NCI-H69 (cell line): ENCODE measurements at places on chromosomes 2 and 18.

DNA sequence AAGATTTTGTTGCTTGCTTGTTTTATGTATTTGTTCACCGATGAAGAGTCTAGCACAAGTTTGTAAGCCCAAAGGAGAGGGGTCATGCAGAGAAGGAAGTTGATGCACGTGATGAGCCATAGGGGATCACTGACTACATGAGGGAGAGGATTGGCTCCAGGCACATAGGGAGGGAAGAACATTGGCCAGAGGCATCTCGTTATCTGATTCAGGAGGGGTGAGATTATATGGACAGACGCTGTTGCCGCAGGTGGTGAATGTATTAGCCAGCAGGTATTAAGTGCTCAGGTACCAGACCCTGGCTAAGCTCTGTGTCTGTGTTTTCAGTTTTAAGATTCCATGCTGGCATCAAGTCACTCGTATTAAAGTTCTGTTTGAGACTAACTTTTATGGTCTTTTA, 91.8 kb upstream of the CHST9 start:
- peak; percentile 92 for DNase-seq

DNA sequence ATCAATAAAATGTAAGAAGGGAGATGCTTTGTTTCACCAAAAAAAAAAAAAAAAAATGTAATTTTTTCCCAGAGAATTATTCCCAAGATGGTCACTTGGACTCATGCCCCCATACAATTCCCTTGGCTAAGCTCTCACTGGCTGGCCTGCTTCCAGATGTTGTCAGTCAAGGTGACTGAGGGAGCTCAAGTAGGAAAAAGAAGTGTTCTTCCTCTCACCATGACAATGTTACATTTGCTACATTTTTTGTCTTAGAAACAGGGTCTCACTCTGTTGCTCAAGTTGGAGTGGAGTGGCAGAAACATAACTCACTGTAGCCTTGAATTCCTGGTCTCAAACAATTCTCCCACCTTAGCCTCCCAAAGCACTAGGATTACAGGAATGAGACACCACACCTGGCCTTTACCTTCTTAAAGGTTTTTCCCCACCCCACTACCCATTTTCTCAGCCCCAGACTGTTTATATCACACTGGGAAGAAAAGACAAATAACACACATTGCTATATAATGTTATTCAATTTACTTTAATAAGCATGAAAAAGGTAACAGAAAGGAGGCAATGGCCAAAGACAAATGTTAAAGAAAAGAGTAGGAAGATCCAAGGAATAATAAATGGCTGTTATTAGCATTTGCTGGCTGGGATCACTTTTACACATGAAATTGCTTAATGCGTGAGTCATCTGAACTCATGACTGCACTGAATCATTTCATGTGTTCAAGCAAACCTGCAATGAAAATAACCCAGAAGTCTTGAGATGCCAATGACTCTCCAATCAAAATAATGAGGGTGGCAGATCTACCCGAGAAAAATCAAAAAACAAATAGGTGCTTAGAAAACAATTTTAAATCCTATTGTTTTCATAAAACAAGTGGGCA, 45.2 kb downstream of the ACVR1 start:
- DNase-seq = peak; percentile 7

- DNase-seq = no peak
These were observed 107.1 kb upstream of the STK17B start for GRCh38 chr2:196278491-196278911.

- no peak for DNase-seq
These were observed 1.5 kb downstream of the RAX start for GRCh38 chr18:59271606-59272220.

DNA sequence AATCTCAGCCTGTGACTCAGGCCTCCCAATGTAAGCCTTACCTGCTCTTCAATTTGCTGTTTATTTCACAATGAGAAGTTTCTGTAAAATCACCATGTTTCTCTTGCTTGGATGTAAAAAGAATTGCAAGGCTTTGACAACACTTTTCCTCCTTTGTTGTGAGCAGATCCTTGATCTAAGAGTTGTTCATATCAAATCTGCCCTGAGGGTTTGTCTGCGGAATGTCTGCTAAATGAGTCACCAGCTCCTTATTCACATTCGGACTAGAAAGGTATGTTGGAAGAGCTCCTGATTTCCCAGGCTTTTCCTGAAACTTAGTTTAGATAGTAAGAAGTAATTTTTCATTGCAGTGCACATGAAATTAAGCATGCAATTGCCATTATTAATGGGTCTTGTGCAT, 268.2 kb upstream of the TCF4 start:
- DNase-seq = peak; percentile 34

- DNase-seq = peak; percentile 87
These were observed 563.9 kb downstream of the DCC start for GRCh38 chr18:52903857-52904256.

DNA sequence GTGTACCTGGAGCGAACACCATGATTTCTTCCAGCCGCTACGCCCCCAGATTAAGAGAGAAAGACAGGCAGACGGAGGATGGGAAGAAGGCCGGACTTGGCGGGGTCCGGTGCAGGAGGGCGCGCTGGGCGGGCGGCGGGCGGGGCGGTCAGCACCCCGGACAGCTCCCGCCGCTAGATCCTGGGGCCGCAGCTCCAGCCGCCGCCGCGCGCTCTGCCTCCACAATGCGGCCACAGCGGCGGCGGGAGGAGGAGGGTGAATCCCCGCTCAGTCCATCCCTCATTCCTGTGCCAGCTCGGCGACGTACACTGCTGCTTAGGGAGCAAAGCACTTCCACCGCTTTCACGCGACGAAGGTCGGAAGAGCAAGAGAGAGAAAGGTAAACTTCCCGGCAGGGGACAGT, at the start of gene AKAIN1:
AKAIN1 (minus strand) TSS at position 226 of the 403 bp plus-strand sequence; CDS start at position 22, 204 bp downstream.
- DNase-seq = peak; percentile 90

DNA sequence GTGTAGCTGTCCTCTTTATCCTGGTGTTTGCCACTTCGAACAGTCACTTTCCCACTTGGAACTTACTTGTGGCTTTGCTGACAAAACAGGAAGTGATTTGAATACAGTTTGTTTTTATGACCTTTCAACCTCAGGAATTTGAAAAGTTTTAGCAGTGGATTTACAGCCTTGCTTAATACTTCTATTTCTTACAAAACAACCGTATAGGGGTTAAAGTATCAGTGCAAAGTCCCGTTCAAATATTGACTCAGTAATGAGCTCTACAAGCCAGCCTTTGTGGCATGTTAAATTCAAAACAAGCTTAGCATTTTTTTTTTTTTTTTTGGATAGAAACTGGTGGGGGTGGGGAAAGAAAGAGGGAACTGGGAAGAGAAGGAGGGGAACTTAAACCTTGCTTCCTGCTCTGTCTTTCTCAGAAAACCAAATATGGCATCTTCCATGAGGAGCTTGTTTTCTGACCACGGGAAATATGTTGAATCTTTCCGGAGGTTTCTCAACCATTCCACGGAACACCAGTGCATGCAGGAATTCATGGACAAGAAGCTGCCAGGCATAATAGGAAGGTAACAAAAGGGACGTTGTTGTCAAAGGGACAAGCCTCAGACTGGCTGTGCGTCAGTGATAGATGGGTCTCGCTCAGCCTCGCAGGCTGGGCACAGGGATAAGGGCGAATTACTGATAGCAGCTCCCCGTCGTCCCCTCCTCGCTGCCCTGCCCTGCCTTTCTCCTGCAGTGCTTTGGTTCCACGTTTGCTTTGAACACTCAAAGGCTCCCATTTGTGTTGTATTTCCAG, at the start of gene HNMT:
HNMT (plus strand) TSS at position 408 of the 793 bp plus-strand sequence; CDS start at position 427, 19 bp downstream.
- DNase-seq = peak; percentile 65

GRCh38 chr2:220932041-220932440, 640.1 kb downstream of the EPHA4 start:
- no peak for DNase-seq

DNA sequence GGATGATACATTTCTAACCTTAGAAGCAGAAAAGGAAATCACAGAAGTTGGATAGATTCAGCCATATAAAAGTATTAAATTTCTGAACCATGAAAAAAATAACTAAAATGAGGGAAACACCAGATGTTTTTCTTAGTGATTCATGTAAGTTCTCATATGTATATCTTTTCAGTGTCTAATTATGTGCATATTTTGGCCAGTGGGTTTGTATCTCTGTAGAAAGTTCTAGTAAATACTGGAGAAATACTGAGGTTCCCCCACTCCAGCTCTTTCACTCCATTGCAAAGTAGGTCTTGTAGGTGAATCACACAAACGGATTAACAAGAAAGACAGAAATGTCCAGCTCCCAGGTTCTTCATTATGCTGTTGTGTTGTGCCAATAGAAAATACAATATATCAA, 222.3 kb downstream of the NEDD4L start:
- no peak for DNase-seq

DNA sequence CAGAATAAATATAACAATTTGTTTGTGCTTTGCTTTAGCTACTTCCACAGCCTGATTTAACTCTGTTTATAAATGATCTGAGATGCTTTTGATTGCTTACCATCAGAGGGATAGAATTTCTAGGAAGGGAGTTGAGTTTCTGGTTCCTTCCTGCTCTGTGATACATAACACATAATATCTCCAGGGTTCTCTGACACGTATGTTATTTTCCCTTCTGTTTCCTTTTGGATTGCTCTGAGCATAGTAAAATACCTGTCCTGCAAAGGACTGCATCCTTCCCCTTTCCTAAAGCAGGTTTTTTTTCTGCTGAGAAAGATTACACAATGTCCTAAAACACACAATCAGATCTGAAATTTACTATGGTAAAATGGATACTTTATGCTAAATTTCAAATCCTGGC, 76.1 kb downstream of the CABYR start:
- no peak for DNase-seq

DNA sequence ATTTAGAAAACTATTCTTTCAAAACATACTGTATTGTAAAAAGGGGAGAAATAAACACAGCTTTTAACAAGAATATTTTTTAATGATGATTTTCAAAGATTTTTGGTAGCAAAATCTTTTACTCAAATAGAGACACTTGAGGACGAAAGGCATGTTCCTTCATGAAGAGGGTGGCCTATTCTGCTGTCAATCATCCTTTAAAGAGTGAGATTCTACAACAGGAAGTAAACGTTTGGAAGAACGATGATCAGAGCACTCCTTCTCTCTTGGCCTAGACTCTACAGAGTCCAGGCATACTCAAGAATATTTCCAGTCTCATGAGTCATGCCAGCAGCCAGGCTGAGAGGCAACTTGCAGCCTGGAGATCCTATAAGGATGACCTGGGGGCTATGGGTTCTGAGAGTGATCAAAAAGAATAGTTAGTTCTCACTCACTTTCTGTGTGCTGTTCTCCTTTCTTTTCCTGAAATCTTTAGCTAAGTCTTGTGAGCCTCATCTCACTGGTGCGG, 62.4 kb upstream of the TCF4 start:
- DNase-seq = no peak

GRCh38 chr2:67881816-67882215, 181.0 kb downstream of the C1D start:
- no peak for DNase-seq

- no peak for DNase-seq
These were observed 444.0 kb upstream of the LRRTM1 start for GRCh38 chr2:80748592-80748991.

DNA sequence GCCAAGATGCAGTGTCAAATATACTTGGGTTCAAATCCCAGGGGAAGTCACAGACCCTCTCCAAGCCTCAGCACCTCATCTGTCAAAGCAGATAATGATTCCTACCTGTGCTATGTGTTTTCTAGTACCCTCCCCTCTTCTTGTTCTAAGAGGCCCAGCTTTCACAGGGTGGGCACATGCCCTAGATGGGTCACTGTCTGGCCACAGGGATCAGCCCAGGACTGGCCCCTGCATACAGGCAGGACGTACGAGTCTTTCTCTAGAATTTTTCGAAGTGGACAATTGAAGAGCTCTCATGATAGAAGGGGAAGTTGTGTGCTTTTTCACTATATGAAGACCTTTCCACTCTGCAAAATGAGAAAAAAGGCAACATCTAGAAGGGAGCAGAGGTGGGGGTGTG, 22.2 kb downstream of the ARL4C start:
- DNase-seq = no peak

DNA sequence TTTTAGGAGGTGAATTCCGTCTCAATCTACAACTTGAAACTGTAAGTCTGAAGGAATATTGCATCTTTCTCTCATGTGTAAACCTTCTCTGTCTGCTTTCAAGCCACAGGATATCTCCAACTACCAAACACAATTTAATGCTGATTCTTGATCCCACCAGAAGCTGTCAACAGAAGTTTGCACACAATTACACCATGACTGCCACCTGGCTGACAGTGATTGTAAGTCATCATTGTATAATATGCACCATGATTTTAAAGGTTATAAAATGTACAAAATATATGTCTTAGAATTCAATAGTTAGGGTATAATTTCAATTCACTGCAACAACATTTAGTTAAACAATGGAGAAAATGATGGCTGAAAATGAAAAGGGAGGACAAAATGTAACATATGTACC, 18.4 kb downstream of the PREPL start:
- peak; percentile 30 for DNase-seq

DNA sequence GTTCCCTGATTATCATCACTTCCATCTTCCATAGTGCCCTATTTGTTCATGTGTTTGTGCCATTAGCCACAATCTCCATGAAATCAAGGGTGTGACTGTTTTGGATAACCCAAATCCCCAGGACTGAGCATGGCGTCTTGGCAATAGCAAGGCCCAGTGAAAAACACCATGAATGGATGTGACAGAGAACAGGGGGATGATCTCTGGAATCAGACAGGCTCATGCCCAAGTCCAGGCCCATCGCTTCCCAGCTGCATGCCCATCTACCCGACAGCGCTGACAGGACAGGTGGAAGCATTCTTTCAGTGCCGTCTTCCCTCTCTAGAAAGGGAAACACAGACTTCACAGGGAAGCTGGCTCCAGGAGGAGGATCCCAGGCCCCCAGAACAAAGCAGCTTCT, 50.0 kb downstream of the HDLBP start:
- no peak for DNase-seq

- DNase-seq = no peak
These were observed 10.9 kb downstream of the TMEM87B start for GRCh38 chr2:112065966-112066365.

GRCh38 chr2:25894135-25894830, 16.0 kb upstream of the ASXL2 start:
- peak; percentile 83 for DNase-seq

- DNase-seq = no peak
These were observed 173.8 kb downstream of the ICOS start for GRCh38 chr2:204110338-204110741.

DNA sequence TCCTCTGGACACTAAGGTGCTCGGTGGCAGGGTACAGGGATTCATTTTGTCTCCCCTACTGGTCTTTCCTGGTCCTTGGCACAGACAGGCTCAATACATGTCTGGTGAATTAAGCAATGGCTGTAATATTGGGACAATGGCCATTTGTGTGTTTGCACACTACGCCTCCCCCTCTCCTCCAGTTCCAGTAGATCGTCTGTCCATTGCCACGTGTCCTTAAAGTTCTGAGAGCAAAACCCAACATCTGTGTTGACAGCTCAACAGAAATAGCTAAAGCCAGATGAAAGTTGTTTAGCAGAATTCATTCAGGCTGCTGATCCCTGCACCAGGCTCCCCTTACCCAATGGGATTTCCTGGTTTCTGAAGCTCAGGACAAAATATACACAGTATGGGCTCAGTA, 9.0 kb upstream of the FABP1 start:
- DNase-seq = no peak

DNA sequence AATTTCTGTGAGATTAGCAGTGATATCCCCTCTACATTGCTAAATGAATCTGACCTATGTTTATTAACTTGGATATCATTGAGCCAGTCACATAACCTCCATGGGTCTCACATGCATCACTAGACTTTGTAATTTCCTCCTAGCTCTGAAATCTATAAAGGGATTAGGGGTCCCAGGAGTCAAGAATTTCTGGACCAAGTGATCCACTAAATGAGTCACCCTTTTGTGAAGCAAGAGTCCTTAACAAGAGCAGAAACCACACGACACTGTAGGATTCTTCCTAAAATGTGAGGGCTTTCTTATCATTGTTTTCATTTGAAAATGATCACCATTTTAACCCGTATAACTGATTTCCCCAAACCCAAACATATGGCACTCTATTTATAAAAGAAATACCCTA, 90.3 kb downstream of the DHRS9 start:
- DNase-seq = no peak
